Fibroblast of skin of left biceps (primary cell): ENCODE measurements at places on chromosomes 5 and 9.

DNA sequence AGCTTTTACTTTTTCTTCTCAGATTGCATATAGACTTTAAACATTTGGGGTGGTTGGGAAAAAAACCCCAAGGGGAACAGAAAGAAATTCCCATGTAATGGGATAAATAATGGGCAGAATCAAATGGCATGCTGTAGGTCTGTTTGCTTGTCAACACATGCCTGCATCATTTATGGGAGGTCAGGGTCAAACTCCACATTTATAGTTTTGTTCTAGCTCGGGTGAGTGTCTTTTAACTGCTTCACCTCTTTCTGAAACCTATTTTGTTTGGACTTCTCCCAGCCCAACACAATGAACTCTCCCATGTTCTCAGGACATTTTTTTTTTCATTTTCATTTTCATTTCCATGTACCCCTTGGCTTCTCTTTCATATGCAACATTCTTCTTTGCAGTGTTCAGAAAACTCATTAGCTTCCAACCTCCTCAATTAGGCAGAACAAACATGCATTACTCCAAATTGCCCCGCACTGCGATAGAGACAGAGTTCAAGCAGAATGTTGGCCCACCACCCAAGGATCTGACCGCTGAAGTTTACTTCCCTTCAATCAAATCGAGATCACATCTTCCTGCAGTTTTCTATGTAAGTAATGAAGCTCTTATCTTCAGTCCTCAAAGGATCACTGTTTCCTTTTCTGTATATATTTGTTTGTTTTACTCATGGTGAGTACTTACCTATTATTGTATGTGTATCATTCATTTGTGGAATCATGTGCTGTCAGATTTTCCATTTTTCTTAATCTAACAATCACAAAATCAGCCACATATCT is 354.6 kb downstream of the ZSWIM6 start:
- DNase-seq, result no peak

- no peak for DNase-seq
Observed at GRCh38 chr9:127446713-127447415, 4.3 kb downstream of the RPL12 start.

GRCh38 chr9:113872485-113873143 is 3.5 kb upstream of the ZNF618 start:
- no peak for DNase-seq

DNA sequence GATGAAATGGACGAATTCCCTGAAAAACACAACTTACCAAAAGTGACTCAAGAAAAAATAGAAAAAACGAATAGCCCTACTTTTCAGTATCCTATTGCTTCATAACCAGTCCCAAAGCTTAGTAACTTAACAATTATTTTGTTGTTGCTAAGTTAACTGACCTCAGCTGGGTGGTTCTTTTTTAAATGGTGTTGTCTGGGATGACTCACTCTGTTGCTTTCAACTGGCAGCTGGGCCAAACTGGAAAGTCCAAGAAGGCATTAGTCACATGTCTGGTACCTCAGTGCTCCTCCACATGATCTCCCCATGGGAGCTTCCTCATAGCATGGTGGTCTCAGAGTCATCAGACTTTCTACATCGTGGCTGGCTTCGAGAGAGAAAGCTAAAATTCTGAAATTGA is 47.8 kb upstream of the ADAMTS2 start:
- no peak for DNase-seq
